ENCODE measurements at places on chromosomes 16 and 17.

DNA sequence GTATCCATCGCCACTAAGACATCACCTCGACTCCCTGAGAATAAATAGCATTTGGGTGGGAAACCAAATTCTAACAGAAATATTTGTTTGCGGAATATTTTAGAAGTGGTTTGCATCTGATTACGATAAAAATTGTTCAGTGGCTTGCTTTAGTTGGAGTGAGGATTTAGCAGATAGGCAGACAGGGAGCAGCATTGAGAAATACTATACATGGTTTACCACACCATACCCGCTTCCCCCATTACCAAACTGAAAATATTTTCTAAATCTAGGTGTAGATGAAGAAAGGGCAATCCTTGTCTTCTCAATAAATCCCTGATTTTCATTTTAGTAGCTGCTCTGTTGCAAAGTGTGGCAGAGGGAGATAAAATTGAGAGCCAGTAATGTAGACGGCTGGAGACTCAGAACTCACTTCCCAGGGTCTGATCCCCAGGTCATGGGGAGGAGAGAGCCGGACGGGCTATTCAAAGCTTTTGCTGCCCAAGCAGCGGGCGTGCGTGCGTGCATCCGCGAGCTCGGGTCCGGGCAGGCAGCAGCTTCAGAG, 808 bp upstream of the BAHCC1 start:
- DNase-seq = no peak

DNA sequence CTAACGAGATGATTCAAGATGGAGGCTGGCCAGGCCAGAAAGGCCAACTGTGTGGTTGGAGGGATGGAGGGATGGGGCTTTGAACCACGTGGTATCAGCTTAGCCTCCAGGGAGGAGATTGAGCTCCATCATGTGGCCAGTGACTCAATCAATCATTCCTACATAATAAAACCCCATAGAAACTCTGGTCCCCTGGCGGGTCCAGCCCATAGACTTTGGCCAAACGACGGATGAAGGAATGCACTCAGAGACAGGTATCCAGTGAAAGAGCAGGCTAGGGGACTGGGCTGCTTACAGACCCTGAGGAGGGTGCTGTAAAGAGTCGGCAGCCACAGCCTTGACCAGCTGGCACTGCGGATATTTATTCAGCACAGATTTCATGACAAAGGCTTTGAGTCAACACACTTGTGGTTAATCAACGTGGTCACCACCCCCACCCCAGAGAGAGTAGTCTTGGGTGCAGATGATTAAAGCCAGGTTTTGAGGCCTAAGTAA, 308.7 kb upstream of the TNRC6C start:
- DNase-seq = no peak

- no peak for DNase-seq
Measured at GRCh38 chr17:71633391-71633849, 487.4 kb upstream of the SOX9 start.

- no peak for DNase-seq
Measured at GRCh38 chr16:66569131-66569530, 2.9 kb downstream of the CMTM1 start.

GRCh38 chr16:48617711-48618148, 7.8 kb upstream of the N4BP1 start:
- no peak for DNase-seq

- DNase-seq = peak; percentile 50
Measured at GRCh38 chr17:41338961-41339485, 11.6 kb downstream of the KRT33A start.

- DNase-seq = no peak
Measured at GRCh38 chr16:54576785-54577184, 290.2 kb upstream of the IRX3 start.

- peak; percentile 29 for DNase-seq
Measured at GRCh38 chr17:75242461-75243042, 18.9 kb downstream of the GGA3 start.

- DNase-seq = no peak
Measured at GRCh38 chr17:69477204-69477902, 62.9 kb downstream of the MAP2K6 start.

DNA sequence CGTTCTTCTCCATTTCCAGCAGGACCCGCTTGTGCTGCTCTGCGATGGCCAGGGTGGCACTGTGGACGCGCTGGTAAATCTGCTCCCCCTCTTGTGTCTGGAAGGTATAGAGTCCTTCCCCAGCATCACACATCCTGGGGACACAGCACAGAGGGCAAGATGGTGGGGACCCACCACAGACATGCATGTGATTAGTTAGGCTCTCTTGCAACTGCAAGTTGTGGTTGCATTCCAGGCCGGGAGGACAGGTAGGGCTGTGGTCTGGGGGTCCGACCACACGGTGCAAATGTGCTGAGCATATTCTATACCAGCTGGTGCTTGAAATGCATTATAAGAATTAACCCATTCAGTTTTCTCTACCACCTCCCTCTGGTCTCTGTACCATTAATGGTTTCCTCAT, 11.4 kb downstream of the POLR2C start:
- DNase-seq = no peak

- no peak for DNase-seq
Measured at GRCh38 chr16:4517812-4518680, 20.5 kb downstream of the CDIP1 start.

GRCh38 chr16:79018650-79019429, 581.7 kb downstream of the MAF start:
- DNase-seq = no peak

GRCh38 chr16:48347980-48348379, 37.2 kb downstream of the SIAH1 start:
- DNase-seq = no peak

GRCh38 chr16:88633684-88634140, 4.7 kb upstream of the IL17C start:
- DNase-seq = peak; percentile 57

GRCh38 chr16:2987833-2988232, 7.6 kb upstream of the PKMYT1 start:
- DNase-seq = no peak

DNA sequence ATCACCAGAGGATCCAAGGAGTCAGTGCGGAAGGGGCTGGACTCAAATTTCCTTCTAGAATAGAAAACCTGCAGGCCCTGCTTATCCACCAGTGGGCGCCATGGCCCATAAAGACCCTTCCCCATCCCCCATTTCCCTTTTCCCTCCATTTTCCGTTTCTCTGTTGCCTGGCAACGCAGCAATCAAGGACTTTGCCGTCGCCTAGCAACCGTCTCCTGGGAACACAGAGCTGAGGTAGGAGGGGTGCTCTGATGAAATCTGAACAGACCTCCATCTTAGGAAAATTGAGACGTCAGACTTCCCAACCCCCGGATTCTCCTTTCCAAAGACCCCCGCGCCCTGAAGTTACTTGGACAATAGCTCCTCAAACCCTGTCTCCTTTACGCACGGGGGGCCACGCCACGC, 5.7 kb downstream of the DLG4 start:
- DNase-seq = peak; percentile 75

- DNase-seq = no peak
Measured at GRCh38 chr17:5931616-5932015, 138.6 kb upstream of the WSCD1 start.

DNA sequence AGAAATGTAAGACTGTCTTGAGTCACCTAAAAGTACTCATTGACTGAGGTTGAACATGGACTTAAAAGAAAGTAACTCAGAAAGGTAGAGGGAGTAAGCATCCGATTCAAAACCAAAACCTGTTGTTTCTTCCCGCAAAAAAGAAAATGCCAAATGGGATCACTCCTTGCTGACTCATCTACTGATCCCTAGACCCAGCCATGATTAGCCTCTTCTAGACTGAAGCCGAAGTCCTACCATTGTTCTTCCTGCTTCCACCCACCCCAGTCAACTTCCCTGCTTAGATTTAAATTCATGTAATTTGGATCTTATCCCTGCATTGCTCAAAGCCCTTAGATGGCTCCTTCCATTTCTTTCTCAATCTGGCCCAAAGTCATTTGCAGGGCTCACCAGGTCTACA, 760.5 kb upstream of the SOX9 start:
- DNase-seq = no peak

- no peak for DNase-seq
Measured at GRCh38 chr17:63611354-63611753, 10.7 kb downstream of the TACO1 start.

GRCh38 chr17:66670206-66670605, 164.7 kb upstream of the CACNG5 start:
- no peak for DNase-seq

- no peak for DNase-seq
Measured at GRCh38 chr17:31248986-31249834, 47.8 kb downstream of the OMG start.

- peak; percentile 16 for DNase-seq
Measured at GRCh38 chr17:81322271-81323082, 27.4 kb upstream of the SLC38A10 start.

GRCh38 chr16:48035142-48035541, 120.7 kb downstream of the ABCC12 start:
- DNase-seq = no peak

GRCh38 chr17:65559804-65560627, 1.4 kb downstream of the AXIN2 start:
- DNase-seq = peak; percentile 17

- DNase-seq = peak; percentile 42
Measured at GRCh38 chr16:1983544-1984346, at the start of gene GFER. GFER (plus strand) TSS chr16:1984193; CDS start chr16:1984219, 26 bp downstream.

- DNase-seq = no peak
Measured at GRCh38 chr16:3152027-3152276, 17.1 kb downstream of the ZNF213 start.

DNA sequence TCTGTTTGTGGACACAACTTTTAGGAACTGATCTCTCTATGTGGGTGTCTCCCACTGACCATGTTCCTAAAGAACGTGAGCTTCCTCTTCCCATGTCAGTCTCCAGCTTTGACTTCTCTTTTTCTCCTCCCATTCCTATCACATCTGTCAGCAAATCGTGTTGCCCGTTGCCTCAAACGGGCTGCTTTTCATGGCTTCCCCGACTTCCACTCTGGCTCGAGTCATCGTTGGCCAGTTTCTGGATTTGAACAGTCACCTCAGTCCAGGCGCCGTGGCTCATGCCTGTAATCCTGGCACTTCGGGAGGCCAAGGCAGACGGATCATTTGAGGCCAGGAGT, 5.4 kb downstream of the ABCC1 start:
- DNase-seq = no peak

DNA sequence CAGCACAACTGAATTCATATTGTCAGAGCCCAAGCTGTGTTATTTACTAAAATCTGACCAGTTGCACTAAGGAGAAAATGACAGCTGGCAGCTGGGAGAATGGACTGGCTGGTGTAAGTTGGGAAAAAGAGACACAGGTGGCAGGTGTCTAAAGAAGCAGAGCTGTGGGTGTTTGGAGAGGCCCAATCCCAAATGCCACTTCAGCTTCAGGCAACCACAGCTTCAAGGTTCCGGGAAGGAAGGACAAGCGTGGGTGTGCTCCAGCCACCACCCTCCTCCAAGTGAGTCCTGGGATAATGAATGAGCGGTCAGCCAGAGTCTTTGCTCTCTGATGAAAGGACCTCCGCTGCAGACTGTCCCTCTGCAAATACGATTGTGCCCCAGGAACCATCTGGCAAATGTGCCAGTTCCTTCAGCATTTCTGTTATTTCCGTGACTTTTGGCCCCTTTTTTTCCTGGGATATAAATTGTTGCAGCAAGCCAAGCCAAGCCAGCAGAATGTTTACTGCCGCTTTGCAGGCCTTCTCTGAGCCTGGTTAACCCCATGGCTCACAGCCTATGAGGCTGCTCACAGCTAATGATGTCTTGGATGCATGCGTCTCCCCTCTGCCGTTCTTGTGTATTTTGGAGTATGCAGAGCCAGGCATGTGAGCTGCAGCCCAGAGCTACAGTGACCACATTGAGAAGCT, 9.5 kb upstream of the RHBDL3 start:
- DNase-seq = no peak

GRCh38 chr17:21089145-21089544, 37.6 kb upstream of the DHRS7B start:
- DNase-seq = no peak

DNA sequence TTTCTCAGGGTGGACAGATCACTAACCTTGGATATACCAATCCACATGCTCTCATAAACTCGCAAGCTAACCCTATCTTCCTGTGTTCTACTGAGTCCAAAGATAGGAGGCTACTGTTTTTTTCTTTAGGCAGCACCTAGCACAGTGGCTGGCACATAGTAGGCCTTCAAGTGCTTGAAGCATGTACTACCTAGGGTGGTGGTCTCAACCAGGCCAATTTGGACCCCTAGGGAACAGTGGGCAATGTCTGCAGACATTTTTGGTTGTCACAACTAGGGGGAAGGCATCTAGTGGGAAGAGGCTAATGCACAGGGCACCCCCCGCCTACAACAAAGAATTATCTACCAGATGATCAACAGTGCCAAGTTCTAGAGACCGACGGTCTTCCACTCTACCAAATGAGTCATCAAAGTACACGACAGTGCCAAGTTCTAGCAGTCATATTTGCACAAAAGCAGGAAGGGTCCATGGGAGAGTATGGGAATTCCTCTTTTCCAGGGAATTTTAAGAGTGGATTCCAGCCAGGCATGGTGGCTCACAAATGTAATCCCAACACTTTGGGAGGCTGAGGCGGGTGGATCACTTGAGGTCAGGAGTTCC, 390.3 kb downstream of the SLC39A11 start:
- DNase-seq = no peak

GRCh38 chr17:1164935-1165556, 14.7 kb downstream of the ABR start:
- no peak for DNase-seq

DNA sequence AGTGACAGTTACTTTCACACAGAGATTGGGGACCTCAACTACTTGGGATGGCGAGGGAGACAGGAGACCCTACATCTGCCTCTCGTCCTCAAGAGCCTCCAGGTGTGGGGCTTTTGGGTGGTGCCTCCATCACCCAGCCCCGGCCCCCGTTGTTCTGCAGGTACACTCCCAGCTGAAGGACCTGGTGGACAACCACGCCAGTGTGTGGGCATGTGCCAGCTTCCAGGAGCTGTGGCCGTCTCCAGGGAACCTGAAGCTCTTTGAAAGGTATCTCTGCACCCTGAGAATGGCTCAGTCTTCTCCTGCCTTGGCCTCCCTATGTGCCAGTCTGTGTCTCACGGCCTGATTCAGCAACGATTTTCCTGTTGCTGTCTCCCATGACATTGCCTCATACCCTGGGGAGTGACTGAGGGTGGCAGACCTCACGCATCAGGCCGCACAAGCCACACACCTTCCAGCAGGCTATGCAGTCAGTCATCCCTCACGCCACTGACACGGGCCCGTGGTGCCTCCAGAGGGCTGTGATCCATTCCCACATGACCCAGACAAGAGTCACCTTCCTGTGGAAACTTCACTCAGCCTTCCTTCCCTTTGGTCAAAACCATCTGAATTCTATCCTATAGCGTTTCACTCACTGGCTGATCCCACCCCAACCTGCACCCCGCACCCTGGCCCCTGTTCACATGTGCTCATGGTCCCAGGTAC, 3.7 kb downstream of the CCNF start:
- no peak for DNase-seq

Data from T-helper 22 cell (primary cell).